ENCODE measurements at places on chromosomes 6 and 20.

- DNase-seq = no peak
Observed at GRCh38 chr6:138559143-138559542, 59.8 kb upstream of the NHSL1 start.

DNA sequence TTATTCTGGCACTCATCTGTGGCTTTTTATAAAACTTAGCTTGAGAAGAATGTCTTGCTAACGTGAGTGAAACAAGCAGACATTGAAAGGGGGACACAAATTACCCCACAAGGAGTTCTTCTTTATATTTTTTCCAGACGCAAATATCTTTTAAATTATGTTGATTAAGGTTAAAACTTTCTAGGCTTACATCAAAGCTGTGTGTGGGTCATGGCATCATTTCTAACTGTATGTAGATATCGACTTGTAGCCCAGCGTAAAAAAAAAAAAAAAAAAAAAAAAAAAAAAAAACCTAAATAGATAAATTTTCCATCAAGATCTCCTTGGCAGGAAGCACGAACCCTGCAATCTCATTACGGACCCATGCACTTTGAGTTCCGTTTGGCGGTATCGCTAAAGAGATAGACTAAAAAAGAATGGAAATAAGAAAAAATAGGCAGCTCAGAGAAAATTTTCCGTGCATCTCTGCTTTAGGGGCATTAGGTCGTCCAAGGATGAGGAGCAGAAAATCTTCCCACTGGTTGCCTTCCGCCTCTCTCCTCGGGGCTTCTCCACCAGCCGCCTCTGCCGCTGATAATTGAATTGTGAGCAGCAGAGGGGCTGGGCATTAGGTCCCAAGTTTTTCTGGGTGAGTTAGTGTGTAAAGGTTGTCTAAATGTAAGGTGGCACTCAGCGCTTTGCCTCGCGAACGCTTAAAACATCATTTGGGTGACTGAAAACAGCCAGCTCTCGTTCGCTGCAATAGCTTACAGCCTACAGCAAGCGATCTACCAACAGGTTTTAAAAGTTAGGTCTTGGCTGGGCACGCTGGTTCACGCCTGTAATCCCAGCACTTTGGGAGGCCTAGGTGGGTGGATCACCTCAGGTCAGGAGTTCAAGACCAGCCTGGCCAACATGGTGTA is 194.0 kb downstream of the TRIM27 start:
- no peak for DNase-seq

GRCh38 chr20:57999465-58000111 is 228.9 kb downstream of the ANKRD60 start:
- DNase-seq = no peak

DNA sequence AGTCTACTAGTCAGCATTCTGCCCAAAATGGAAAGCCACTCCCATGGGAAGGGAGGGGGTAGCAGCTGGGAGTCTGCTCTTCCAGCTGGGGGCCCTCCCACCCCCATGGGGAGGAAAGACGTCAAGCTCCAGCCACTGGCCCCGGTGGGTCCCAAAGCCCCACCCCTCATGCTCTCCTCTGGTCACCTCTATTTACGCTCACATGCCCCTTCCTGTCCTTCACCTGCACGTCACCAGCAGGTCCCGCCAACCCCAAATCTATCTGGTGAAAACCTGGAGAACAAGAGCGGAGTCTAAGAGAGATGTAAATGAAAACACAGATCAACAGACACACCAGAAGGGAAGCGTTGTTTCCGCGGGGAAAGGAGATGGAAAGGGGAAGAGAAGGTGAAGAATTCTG is 30.0 kb upstream of the ZBP1 start:
- no peak for DNase-seq

DNA sequence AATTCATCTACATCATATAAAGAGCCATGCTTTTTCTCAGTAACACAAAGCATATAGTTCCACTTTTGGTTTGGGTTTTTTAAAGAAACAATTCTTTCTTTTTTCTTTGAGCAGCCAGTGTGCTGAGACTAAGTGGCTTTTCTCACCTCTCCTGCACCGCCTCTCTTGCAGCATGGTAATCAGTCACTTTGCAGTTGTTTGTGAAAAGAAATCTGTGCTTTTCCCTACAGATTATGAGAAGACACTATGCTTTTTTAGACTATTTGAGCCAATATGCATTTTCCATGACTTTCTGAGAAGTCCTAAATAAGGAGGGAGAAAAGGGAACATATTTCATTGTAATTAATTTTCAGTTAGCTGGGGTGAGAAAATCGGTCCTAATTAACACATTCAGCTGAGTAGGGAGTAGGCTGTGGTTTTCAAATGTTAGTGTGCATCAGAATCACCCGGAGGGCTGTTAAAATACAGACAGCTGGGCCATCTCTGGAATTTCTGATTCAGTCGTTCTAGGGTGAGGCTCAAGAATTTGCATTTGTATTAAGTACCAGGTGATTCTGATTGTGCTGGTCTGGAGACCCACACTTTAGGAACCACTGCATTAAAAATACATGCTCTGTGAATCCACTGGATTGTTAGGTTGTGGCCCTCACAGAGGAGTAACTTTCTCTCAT is 155.2 kb downstream of the TINAG start:
- DNase-seq = no peak

DNA sequence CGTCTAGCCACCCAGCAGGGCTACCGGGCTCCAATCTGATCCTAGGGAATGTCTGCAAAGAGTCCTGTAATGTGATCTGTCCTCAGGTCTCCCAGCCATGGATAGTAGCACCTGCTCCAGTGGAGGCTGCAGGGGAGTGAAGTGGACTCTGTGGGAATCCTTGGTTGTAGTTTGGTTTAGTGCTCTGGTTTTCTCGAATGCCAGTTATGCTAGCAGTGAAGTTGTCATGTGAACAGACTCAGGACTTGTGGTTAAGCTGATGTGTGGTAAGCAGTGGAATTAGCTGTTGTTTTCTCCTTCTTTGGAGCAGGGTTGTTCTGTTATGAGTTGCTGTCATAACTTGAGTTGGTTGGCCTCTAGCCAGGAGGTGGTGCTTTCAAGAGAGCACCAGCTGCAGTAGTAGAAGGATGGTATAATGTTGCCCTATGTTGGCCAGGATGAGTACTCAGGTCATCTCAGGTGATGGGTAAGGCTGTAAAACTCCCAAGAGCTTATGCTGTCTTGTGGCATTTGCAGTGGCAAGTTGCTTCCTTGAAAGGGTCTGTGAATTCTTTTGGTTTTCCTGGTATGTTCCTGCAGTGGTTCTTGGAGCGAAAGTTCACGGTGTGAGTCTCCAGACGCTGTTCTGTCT is 390.2 kb downstream of the UTRN start:
- no peak for DNase-seq

GRCh38 chr20:51269671-51270070 is 246.8 kb upstream of the KCNG1 start:
- DNase-seq = no peak

DNA sequence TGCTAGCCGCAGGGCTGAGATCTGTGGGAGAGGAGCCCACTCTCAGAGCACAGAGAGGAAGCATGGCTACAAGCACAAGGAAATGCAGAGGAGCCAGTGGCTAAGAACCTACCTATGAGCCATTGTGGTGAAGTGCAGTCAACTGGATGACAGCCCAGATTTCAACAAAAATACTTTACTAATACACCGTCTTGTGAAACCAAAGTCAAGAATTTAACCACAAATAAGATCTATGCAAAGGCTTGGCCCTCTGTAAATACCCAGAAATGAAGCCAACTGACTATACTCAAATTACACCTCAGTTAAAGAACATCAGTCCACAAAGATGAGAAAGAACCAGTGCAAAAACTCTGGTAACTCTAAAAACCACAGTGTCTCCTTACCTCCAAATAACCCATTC is 40.1 kb upstream of the PTCHD4 start:
- DNase-seq = no peak

DNA sequence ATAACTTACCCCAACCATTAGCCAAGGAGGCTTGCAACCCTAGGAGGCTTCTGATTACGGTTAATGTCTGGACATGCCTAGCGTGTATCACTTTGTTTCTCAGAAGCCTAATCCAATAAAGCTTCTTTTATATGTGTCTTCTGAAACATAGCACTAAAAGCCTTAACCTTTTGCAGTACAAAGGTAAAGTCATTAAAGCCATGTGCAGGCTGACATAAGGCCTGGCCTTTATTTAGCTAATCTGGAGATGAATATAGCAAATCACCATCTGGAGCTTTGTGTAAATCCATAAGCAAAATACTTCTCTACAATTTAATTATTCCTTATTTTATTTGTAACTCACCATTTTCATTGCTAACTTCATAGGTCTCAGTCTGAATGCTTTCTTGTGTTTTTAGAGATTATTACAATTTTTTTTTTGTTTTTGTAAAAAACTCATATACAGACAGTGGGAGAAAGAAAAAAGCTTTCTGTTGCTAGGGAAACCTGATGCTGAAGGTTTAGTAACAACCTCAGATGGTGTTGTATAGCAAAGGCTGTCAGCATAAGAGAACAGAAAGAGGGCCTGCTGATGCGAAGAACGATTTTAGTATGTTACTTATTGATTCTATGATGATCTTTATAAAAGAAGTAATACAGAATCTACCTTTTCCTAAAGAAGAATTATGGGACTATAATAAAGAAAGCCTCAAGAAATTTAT is at the start of gene EYS:
EYS (minus strand) TSS at position 101 of the 701 bp plus-strand sequence. CDS start 211,816 bp downstream, outside the sequence.
- no peak for DNase-seq

GRCh38 chr6:42771741-42772100 is 10.1 kb upstream of the BICRAL start:
- no peak for DNase-seq

All from T-helper 9 cell (primary cell).